ENCODE measurements at places on chromosomes 2 and 18.

DNA sequence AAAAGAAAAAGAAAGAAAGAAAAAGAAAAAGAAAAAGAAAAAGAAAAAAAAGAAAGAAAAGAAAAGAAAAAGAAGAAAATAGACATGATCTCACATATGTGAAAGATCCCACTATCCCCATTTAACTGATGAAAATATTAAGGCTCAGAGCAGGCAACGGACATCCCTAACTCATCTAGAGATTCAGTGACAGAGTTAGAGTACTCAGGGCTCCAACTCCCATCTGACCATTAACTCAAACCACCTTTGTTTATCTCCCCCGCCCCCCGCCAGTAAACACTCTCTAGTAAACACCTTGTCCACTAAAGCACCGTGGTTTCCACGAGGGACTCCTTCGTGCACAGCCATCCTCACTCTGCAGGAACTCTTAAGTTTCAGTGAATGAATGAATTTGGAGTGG is 142.9 kb downstream of the TGIF1 start:
- DNase-seq: no peak

DNA sequence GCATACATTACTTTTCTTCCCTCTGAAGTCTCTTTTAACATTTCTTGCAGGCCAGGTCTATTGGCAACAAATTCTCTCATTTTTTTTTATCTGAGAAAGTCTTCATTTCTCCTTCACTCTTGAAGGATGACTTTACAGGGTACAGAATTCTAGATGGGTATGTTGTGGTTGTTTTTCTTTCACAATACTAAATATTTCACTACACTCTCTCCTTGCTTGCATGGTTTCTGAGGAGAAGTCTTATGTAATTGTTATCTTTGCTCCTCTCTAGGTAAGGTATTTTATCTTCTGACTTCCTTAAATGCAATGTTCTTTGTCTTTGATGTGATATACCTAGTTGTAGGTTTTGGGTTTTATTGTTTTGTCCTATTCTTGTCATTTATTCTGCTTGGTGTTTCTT is 371.1 kb downstream of the FIGN start:
- no peak for DNase-seq

- no peak for DNase-seq
Measured at GRCh38 chr18:57062844-57063243, 84.0 kb upstream of the BOD1L2 start.

DNA sequence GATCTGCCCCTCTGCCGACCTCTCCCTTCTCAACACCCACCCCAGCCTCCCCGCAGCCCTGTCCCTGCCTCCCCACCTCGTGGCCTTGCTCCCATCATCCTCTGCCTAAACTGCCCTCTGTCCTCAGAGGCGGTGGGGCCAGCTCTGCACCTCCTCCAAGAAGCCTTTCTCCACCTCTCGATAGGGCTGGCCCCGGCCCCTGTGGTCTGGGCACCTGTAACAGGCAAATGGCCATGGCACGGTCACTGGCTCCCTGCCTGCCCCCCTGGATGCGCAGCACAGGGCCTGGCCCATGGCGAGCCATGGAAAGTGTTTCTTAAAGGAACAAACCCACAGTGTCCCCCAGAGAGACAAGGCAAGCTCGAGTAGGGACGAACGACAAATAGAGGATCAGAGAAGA is 42.0 kb downstream of the MYO7B start:
- DNase-seq: no peak

DNA sequence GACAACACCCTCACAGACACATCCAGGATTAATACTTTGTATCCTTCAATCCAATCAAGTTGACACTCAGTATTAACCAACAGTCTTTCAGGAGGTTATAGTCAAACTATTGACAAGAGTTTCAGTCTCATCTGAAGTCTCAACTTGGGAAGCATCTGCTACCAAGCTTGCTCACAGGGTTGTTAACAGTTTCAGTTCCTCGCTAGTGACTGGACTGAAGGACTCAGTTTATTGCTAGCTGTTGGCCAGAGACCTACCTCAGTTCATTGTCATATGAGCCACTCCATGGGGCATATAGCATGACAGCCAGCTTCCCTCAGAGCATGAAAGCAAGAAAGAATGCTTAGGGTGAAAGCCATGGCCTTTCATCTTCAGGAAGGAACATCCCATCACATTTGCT is 228.6 kb downstream of the EPHA4 start:
- DNase-seq: no peak

DNA sequence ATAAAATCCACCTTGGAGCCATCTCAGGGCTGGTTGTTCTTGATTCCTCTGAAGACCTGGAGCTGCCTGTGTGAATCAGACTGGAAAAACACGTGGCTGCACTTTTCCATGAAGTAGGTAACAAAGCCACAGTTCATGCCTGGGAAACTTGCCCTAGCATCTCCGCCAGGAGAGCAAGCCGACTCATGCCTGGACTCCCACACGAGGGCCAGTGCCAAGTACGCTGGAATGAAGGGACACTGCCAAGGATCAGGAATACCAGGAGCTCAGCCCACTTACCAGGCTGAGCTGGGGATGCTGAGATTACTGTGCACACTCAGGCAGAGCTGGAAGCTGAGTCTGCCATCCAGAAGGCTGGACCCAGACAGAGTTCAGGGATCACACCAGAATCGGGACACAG is 10.9 kb upstream of the FHL2 start:
- no peak for DNase-seq

- no peak for DNase-seq
Measured at GRCh38 chr2:15908371-15908770, 32.0 kb upstream of the MYCN start.

DNA sequence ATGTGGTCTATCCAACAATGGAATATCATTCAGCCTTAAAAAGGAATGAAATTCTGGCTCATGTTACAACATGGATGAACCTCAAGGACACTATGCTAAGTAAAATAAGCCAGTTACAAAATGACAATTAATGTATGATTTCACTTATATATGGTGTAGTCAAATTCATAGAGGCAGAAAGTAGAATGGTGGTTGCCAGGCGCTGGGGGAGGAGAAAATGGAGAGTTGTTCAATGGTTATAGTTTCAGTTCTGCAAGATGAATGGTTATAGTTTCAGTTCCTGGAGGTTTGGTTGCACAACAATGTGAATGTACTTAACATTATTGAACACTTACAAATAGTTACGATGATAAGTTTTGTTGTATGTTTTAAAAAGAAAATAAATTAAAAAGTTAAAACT is 79.2 kb upstream of the IL1R2 start:
- peak; percentile 25 for DNase-seq

GRCh38 chr2:85769236-85769982 is 15.6 kb downstream of the ATOH8 start:
- no peak for DNase-seq

- no peak for DNase-seq
Measured at GRCh38 chr18:46338205-46338604, 234.0 kb downstream of the HAUS1 start.

DNA sequence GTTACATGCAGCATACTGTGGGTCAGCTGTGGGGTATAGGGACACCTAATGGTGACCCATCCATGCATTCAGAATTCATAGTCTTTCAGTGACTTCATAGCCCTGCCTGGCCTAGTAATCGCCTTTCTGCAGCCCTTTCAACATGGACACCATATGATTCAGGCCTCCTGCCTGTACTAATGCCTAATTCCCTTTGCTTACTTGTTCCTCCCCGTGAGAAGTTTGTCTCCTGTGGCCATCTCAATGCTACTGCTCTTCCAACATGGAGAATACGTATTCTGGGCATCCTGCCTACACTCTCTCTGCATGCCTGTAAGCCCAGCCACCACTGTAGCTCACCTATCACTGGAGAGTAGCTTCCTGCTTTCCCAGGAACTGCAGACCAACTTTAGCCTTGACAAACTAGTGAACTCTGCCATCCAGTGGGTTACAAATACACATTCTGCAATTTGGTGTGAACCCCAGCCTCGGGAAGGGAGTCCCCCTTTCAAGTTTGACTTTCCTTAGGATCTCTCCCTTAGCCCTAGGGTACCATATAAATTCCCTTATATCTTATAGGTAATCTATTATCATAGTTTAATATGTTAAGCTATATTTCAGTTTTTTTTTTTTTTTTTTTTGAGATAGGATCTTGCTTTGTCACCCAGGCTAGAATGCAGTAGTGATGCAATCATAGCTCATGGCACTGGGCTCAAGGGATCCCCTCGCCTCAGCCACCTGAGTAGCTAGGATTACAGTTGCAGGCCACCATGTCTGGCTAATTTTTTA is 22.3 kb downstream of the M1AP start:
- DNase-seq: no peak

DNA sequence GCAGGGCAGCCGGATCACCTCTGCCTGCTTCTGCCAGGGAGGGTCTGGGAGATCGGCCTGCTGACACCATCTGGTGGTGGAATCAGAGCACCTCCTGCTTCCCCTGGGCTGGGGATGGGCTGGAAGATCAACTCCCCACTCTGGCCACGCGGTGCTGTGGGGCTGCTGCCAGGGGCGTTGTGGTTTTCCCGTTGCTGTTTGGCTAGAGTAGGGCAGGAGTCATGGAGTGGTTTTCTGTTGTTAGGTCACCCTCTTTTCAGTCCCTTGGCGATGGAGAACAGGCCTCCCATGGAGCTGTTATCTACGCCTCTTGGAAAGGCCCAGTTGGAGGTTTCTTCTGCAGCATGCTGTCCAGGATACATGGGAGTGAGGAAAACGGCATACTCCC is 15.2 kb downstream of the BCL2L11 start:
- no peak for DNase-seq

- no peak for DNase-seq
Measured at GRCh38 chr2:7437716-7438632, 520.8 kb downstream of the RNF144A start.

GRCh38 chr2:17599617-17600016 is 59.1 kb downstream of the VSNL1 start:
- no peak for DNase-seq

DNA sequence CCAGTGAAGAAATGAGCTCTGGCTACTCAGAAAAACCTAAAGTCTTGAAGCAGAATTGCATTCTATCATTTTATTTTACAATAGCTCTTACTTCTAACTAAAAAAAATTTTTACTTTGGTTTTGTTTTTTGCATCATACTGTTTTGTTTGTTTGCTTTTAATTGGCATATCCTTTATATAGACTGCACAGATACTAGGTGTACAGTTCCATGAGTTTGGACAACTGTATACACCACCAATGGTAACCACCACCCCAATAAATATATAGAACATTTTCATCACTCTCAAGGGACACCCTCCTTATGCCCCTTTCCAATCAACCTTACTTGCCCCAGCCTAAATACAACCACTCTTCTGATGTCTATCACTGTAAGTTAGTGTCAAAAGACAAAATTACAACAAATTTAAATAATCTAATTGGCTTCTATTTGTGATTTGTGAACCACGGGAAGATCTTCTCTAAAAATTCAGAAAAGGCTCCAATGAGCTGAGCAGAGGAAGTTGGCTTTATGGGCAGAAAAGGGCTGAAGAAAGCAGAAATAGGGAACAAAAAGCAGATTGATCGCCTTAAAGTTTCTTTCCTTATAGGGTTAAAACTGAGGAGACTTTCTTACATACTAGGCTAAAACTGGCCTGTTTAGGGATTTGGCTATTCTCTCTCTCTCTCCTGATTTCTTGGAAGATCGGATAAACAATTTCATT is 22.2 kb upstream of the SOS1 start:
- DNase-seq: no peak

DNA sequence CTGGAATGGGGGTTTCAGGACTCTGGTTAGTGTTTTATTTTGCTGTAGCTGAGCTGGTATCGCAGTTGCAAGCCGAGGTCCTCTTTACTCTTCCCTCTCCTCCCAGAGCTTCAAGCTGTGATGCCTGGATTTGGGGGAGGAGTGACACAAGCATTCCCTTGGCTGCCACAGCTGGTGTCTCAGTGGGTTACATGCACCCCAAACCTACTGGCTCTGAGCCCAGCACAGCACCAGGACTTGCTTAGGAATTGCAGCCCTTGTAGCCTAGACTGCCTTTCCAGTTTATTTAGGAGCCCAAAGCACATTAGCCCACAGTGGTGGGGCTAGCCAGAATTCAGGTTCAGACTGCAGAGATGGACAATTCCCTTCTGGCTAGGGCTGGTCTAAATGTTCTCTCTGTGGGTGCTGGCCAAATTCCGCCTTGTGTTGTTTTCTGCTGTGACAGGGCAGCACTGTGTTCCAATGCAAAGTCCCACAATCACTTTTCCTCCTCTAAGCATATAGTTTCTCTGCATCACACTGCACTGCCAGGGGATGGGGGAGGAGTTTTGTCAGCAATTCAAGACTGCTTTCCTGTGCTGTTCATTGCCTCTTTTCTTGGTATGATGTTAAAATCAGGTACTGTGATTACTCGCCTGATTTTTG is 122.8 kb downstream of the SLC4A10 start:
- no peak for DNase-seq

DNA sequence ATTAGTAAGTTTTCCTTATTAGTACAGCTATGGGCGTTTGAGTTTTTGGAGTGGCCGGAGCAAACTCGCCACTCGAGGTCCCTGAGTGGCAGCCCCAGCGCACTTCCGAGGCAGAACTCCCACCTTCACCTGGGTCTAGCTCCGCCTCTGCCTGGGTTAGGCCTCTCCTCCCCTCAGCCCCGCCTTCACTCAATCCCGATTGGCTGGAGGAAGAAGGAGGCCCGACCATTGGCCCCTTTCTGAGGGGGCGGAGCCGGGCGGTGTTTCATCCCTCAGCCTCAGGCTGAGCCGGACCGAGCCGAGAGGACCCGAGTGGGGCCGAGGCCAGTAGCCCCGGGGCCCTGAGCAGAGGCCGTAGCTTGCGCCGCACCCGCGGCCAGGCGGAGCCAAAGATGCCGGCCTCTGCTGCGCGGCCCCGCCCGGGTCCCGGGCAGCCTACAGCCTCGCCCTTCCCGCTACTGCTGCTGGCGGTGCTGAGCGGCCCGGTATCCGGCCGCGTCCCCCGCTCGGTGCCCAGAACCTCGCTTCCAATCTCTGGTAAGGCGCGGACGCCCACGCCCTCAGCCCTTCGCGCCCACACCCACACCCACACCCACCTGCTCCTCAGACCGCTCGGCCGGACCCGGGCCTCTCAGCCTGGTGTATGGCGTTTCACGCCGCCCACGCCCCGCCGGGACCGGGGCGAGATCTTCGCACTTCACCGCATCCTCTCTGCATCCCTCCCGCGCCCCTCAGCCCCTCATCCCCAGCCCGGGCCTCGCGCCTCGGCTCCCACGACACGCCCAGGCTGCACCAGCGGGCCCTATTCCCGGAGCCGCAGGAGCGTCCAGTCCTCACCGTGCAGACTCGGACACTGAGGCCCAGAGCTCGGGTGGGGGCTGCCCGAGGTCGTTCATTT is at the start of gene SEMA4F:
Gene SEMA4F (plus strand): TSS at position 263 of the 898 bp plus-strand sequence. CDS start 130 bp downstream, at position 393.
- DNase-seq: peak; percentile 94

DNA sequence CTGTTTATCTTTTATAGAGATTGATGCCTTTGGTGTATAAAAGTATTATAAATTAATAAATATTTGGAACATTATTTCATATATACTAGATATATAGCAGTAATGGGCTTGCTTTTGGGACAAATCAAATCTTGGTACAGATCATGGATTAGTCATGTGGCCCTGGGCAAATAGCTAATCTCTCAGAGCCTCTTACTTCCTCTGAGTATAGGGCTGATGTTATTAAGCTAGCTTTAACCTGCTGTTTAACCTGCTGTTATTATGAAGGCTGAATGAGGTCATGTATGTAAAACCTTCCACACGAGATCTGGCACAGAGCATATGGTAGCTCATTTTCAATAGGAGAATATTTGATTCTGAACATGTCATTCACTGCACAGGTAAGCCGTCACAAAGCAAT is 5.7 kb downstream of the ITGB6 start:
- DNase-seq: no peak

Measured in CD4-positive, alpha-beta T cell treated with Interferon alpha-2 for 1 hour (primary cell).